ENCODE measurements at places on chromosomes 16 and 17.

GRCh38 chr17:35708149-35708548, 23.3 kb upstream of the RASL10B start:
- no peak for DNase-seq
- no peak overlapping the region for H3K27ac ChIP-seq
- no peaks in the 10 kb centered on the region for H3K27me3 ChIP-seq
- H3K36me3 ChIP-seq, result peaks cover 41% of the 10 kb centered on the region

DNA sequence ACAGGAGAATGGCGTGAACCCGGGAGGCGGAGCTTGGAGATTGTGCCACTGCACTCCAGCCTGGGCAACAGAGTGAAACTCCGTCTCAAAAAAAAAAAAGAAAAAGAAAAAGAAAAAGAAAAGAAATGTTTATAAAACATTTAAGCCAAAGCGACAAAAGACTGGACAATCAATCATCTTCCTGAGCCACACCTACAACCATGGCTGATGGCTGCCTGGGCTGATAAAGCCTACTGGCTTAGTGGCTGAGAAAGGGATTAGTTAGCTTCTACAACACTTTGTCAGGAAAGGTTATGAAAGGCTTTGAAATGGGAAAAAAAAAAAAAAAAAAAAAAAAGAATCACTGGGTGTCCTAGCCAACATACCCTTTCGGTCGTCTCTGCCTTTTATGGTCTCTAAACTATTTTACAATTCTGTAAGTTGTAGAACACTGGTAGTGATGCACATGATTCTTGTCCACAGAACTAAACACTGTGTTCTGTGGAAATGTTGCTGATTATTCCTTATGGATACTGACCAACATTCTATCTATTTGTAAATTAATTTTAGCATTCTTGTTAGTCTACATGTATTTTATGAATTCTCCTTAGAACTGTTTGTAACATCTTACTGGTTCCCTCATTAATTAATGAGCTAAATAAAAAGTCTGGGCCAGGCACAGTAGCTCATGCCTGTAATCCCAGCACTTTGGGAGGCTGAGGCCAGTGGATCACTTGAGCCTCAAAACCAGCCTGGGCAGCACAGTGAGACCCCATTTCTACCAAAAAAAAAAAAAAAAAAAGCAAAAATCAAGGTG, 45.5 kb downstream of the ZZEF1 start:
- H3K36me3 ChIP-seq, result peaks cover 17% of the 10 kb centered on the region
- no peaks in the 10 kb centered on the region for H3K27me3 ChIP-seq
- no peak for DNase-seq
- no peak overlapping the region for H3K4me3 ChIP-seq
- H3K4me1 ChIP-seq, result no peaks in the 10 kb centered on the region

- no peaks in the 10 kb centered on the region for H3K4me1 ChIP-seq
- no peak overlapping the region for H3K4me3 ChIP-seq
- H3K27ac ChIP-seq, result no peak overlapping the region
Observed at GRCh38 chr17:39946551-39947330, 16.1 kb upstream of the GSDMA start.

GRCh38 chr16:69909760-69910159, 41.4 kb upstream of the CLEC18A start:
- H3K4me1 ChIP-seq, result no peaks in the 10 kb centered on the region
- DNase-seq, result no peak
- peaks cover 36% of the 10 kb centered on the region for H3K36me3 ChIP-seq
- no peak overlapping the region for H3K4me3 ChIP-seq
- no peak overlapping the region for H3K27ac ChIP-seq

GRCh38 chr16:85611444-85612190, 1.5 kb upstream of the GSE1 start:
- peak; percentile 31 for DNase-seq
- H3K4me3 ChIP-seq, result peak overlapping the region; percentile 48
- peaks cover 21% of the 10 kb centered on the region for H3K4me1 ChIP-seq
- peaks cover 30% of the 10 kb centered on the region for H3K27me3 ChIP-seq

DNA sequence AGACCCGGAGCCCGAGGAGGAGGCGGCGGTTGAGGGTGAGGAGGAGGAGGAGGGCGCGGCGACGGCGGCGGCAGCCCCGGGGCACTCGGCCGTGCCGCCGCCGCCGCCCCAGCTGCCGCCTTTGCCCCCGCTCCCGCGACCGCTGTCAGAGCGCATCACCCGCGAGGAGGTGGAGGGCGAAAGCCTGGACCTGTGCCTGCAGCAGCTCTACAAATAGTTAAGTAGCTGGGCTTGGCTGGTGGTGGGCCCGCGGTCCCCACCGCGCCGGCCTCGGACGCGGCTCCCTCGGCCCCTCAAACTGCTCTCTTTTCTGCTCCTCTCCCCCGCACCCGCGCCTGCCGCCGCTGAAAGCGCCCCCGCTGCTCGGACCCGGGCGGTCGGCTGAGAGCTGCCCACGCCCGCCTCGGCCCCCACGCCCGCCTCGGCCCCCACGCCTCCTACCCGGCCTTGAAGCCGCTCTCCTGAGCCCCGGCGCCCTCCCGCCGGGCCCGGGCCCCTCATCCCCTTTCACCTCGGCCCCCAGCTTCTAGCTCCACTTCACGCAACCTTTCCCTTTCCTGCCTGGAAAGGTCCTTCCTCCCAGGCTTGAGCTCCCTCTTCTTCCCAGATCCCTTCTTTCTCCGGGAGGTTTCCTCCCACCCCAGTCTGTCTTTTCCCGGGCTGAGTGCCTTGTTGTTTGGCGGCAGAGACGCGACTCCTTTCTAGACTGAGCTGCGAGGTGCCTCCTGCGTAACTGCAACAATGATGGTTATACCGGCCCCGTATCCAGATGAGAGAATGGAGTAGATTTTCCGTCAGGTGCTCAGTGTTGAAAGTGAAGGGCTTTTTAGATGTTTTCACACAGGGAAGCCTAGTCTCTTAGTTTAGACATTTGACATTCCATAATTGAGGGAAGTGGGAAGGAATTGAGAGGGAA, 850 bp downstream of the PPM1E start:
- H3K4me3 ChIP-seq, result peak overlapping the region; percentile 80
- peaks cover 17% of the 10 kb centered on the region for H3K4me1 ChIP-seq
- peaks cover 29% of the 10 kb centered on the region for H3K27me3 ChIP-seq
- H3K36me3 ChIP-seq, result no peaks in the 10 kb centered on the region
- no peak overlapping the region for H3K27ac ChIP-seq

GRCh38 chr16:48788475-48788874, 178.5 kb upstream of the N4BP1 start:
- H3K4me3 ChIP-seq, result no peak overlapping the region
- no peak for DNase-seq
- no peak overlapping the region for H3K27ac ChIP-seq

DNA sequence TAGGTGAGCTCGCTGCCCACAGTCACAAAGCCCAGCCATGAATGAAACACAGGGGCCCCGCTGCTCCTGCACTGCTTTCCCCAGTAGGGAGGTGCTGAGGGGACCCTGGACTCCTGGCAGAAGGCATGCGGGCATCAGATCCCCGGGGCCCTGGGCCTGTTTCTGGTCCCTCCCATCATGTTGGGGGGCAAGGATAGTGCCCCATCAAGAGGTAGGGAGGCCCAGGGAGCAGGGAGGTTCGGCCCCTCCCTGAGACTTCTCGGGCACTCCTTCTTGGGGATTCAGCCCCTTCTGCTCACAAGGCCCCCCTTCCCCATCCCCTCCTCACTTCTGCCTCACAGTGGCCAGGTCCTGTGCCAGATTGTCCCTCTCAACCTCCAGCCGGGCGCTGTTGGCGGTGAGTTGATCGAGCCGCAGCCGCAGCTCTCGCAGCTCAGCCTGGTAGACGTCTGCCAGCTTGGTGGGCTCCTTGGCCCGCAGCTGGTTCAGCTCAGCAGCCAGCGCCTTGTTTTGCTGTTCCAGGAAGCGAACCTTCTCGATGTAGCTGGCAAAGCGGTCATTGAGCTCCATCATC, 515 bp downstream of the GFAP start:
- H3K36me3 ChIP-seq, result no peaks in the 10 kb centered on the region
- H3K27ac ChIP-seq, result no peak overlapping the region
- H3K4me1 ChIP-seq, result peaks cover 12% of the 10 kb centered on the region
- peaks cover 69% of the 10 kb centered on the region for H3K27me3 ChIP-seq
- H3K4me3 ChIP-seq, result no peak overlapping the region

GRCh38 chr17:81514739-81515529, 2.3 kb upstream of the ACTG1 start:
- H3K27ac ChIP-seq, result peak overlapping the region; percentile 78
- H3K4me3 ChIP-seq, result peak overlapping the region; percentile 66
- peak; percentile 34 for DNase-seq
- peaks cover 17% of the 10 kb centered on the region for H3K4me1 ChIP-seq

DNA sequence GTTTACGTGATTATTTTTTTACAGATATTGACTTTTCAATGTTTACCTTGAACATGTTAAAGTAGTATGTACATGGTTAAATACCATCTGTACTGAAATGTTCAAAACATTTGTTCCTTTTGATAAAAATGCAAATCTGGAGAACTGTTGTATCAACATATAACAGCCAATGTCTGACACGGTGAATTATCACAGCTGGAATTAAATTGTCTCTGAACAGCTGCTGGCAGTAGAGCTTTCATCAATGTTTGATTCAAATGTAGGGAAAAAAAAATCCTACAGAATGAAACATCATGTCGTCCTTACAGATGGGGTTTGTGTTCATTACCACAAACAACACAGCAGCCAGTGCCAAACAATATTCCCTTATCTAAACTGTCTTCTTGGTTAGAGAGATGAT, 79.9 kb downstream of the TOX3 start:
- DNase-seq, result no peak
- no peak overlapping the region for H3K27ac ChIP-seq
- H3K4me3 ChIP-seq, result no peak overlapping the region
- H3K4me1 ChIP-seq, result no peaks in the 10 kb centered on the region

DNA sequence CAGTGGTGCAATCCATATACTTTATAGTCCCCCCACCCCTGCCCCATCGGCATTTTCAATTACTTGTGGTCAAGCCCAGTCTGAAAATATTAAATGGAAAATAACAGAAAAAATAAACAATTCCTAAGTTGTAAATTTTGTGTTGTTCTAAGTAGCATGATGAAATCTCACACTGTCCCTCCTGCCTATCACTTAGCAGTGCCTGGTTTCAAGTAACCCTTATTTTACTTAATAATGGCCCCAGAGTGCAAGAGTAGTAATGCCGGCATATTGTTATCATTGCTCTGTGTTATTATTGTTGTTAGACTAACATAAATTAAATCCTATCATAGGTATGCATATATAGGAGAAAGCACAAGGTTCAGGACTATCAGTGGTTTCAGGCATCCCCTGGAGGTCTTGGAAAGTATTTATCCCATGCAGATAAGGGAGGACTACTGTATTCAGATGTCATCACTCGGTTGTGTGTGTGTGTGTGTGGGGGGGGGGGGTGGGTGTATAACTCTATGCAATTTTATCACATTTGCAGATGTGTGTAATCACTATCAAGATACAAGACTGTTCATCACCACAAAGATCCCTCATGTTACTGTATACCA, 9.3 kb downstream of the UBE2G1 start:
- DNase-seq, result no peak
- H3K36me3 ChIP-seq, result peaks cover 5% of the 10 kb centered on the region
- peaks cover 48% of the 10 kb centered on the region for H3K4me1 ChIP-seq

DNA sequence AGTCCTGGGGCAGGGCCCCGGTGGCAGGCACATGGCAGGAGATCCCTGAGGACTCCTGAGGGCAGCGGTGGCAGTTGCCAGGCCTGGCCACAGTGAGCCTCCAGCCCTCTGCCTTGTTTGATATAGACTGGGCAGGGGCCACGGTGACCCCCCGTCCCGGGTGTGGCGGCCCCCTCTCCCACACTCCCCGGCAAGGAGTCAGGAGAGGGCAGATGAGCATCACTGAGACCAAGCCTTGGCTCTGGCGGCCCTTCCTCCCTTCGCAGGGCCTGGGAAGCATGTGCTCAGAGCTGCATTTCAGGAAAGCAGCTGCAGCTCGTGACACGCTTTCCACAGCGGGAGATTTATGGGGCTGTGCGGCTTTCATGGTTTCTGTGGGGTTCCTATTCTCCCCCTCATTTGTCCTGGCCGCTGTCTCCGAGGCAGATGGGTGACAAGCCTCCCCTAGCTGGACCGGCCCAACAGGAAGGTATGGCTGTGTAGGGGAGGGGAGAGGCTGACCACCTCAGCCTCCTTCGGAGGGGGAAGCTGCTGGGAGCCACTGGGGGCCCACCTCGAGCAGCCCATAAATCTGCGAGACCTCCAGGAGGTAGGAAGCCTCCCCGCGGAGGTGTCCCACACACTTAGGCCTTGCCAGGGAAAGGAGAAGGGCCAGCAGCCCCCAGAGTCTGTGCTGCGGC, 211.4 kb downstream of the NTN1 start:
- no peaks in the 10 kb centered on the region for H3K4me1 ChIP-seq
- no peaks in the 10 kb centered on the region for H3K27me3 ChIP-seq
- no peaks in the 10 kb centered on the region for H3K36me3 ChIP-seq
- H3K27ac ChIP-seq, result no peak overlapping the region

Measured in T-cell (primary cell).